Stimulated activated CD4-positive, alpha-beta T cell treated with anti-CD3 and anti-CD28 coated beads, TNF-alpha, amount 100 ng/mL, for 1 hour (primary cell): ENCODE measurements at places on chromosomes 4 and X.

GRCh38 chrX:153641627-153642026 lies 5.4 kb upstream of the DUSP9 start:
- DNase-seq: no peak

GRCh38 chrX:99301990-99302389 lies 1108.1 kb downstream of the PCDH19 start:
- no peak for DNase-seq

DNA sequence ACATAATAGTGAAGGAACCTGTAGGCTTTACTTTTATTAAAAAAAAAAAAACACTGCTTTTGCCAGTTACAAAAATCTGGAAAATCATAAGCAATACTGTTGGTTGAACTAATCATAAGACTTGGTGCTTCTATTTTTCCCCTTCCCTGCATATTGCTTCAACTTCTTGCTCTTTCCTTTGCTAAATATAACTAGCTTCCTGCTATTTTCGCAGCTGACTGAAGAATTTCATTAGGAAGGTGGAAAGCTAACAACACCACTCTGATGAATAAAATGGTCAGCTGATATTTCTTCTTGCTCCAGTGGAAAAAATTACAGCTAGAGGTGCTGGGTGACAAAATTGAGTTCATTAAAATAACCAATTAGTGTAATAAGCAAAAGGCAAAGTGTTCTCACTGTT lies 39.3 kb downstream of the MEPE start:
- DNase-seq: no peak

DNA sequence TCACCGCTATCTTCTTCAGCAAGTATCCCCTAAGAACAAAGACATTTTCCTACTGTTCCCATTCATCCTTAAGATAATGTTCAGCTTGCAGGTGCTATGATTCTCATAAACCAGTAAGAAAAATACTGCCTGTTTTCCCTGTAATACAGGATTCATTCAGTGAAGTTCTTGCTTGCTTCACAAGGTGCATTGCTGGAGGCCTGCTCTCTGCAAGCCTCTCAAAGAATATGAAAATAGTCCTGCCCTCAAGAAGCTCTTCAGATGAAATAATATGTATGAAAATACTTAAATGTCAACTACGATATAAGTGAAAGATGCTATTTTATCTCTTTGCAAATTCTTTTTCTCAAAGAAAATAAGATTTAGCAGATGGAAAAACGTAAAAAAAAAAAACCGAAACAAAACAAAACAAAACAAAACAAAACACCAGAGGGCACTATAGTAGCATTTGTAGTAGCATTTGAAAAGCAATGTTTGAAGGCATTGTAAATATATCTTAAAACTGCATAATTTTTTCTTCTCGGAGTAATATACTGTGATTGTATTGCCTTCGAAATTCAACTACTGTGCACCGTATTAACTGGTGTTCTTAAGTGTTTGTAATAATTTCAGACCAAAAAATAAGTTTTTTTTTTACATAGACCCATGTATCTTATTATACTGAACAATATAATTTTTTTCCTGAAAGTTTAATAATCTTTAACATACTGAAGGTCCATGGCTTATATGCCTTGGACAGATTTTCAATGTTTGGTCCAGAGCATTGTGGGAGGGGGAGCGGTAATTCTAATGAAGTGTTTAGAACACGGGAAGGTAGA lies 26.0 kb downstream of the ADH4 start:
- no peak for DNase-seq

DNA sequence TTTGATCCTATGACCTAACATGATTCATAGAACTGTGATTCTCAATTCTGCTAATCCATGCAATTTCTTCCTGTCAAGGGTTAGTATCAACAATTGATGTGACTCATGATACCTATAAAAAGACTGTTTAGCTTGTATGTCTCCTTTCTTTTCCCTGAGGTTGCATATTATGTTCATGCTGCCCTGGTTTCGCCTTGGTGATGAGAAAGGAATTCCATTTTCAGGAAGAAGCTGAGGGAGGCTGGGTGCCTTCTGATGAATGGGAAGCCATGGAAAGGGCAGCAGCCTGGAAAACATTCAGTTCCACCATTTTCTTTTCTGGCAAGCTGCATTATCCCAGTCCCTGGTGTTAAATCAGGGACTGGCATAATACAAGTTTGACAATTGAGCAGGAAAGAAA lies 976.5 kb downstream of the RPA4 start:
- DNase-seq: no peak

GRCh38 chr4:103054030-103054429 lies 22.5 kb downstream of the SLC9B2 start:
- no peak for DNase-seq

- DNase-seq: no peak
Measured at GRCh38 chrX:1222531-1223241, 10.2 kb upstream of the CRLF2 start.

DNA sequence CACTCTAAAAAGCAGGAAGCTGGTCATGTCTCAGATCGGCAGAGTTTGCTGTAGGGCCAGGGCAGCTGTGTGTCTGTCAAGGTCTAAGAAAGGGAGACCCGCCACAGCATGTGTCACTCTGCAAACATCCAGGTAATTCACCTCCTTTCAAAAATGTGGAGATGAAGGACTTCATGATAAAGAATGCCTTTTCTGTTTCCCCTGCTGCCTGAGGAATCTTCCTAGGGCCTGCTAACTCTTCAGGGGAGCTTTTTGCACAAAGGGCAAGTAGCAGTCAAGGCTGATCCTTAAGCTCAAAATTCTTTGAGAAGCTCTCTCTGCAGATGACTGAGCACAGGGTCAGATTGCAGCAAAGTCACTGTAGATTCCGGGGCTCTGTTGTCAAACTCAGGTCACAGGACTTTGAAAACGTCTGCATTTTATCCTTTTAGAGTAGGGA lies 21.1 kb downstream of the RASL11B start:
- DNase-seq: no peak

DNA sequence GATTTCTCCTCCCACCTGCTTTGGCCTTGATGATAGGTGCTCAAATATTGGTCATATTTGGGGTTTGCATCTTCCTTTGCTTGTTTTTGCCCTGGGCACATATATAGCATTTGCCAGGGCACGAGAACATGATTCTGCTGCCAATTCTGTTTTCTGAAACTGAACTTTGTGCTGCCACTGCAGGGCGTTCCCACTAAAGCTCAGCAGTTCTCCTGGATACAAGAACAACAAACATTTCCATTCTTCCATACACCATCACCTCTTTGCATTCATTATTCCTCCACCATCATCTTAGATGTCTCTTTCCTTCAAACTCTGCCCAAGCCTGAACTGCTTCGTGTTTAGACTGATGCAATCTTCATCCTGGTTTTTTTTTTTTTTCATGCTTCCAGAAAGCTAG lies 36.3 kb upstream of the GATB start:
- no peak for DNase-seq

GRCh38 chr4:18698119-18698883 lies 676.7 kb upstream of the LCORL start:
- no peak for DNase-seq

- no peak for DNase-seq
Measured at GRCh38 chr4:156217236-156217635, 263.6 kb upstream of the CTSO start.

GRCh38 chrX:153554519-153555167 lies 37.2 kb downstream of the ATP2B3 start:
- peak; percentile 48 for DNase-seq

DNA sequence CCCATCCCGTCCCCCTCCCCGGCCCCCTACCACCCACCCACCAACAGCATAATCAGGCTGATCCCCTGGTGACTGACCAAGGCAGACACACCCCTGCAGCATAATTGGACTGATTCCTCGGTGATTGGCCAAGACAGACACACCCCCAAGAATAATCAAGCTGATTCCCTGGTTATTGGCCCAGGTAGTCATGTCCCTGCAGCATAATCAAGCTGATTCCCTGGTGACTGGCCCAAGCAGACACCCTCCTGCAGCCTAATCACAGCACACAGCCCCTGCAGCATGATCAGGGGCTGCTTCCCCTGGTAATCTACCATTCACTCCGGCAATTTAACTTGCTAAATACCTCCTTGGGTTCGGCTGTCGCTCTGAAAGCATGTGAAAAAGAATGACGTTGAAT lies 47.5 kb upstream of the STS start:
- no peak for DNase-seq

DNA sequence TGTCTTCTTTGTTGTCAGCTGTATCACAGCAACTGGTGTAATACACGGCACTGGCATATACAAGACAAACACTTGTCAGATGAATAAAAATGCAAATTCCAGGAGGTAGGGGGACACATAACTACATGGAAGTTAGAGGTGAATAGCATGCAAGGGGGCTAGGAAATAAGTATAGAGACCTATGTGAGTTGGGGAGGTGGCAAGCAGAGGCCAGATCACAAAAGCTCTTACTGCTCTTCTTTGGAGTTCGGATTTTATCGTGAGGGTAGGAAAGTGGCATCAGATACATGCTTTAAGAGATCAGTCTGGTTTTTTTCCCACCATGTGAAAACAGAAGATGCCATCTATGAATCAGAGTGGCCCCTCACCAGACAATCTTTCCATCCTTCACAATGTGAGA lies 2.8 kb upstream of the SRP72 start:
- DNase-seq: no peak

GRCh38 chr4:128861856-128862518 lies 52.5 kb downstream of the JADE1 start:
- no peak for DNase-seq

- DNase-seq: no peak
Measured at GRCh38 chr4:2451036-2451520, 17.8 kb upstream of the RNF4 start.

DNA sequence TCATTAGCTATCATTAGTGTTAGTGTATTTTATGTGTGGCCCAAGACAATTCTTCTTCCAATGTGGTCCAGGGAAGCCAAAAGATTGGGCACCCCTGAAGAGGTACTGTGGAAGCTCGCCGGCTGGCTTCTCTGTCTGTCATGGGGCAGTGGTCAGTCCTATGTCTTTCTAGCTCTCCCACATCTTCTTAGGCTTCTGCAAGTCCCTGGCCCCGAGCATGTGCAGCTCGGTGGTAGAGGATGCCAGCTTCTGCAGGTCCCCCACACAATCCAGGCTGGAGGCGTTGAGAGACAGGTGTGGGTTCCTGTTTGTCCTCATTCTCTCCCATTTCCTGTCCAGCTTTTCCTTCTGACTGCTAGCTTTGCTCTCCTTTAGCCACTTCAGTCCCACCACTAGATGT lies 134.1 kb upstream of the NALF2 start:
- no peak for DNase-seq

DNA sequence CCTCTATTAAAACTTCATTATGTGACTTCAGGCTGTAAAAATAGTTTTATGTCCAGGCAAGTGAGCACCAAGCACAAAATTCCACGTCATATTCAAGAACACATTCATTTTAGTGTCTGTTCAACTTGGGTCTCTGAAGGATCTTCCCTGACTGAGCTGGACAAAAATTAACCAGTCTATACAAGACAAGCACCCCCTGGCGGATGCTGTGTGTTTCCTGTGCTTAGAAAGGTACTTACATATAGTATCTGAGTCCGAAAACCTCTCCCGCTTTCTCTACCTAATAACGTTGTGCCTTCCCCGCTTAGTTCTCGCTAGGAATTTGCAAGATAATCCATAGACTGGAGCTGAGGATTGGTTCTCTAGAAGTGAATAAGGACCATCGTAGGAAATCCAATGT lies 2214.5 kb upstream of the TENM3 start:
- DNase-seq: no peak

- DNase-seq: no peak
Measured at GRCh38 chr4:2893772-2894171, 50.1 kb downstream of the ADD1 start.

DNA sequence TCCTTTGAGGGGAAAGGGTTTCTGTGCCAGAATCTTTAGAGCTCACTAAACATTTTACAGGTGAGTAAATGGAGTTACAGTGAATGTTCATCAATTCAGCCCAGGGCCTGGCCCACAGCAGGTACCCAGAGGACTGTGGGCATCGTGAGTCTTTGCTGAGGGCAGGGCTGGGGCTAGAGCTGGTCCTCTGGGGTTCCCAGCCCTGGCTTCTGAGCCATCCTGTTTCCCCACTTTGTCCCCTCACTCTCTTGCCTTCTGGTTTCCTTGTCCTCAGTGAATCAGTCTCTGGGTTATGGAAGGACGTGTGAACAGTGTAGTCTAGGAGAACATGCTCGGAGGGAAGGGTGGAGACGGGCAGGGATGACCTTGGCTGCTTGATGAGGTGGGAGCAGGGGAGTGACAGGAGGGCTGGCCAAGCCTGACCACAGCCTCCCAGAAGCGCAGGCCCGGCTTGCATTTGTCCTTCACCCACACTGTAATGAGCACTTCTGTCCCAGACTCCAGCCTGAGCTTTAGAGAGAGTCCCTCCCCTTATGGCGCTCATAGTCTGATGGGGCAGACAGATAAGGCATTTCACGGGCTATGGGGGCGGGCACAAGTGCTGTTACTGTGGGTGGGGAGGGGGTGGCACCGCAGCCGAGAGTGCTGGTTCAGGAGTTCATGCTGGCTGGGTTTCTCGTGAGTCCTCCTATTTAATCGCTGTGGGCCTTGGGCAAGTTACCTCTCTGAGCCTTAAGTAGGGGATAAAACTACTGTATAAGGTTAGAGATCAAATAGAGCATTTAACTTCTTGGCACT lies 17.3 kb downstream of the TBC1D14 start:
- DNase-seq: peak; percentile 43

- no peak for DNase-seq
Measured at GRCh38 chr4:19381068-19381467, 870.6 kb upstream of the SLIT2 start.

DNA sequence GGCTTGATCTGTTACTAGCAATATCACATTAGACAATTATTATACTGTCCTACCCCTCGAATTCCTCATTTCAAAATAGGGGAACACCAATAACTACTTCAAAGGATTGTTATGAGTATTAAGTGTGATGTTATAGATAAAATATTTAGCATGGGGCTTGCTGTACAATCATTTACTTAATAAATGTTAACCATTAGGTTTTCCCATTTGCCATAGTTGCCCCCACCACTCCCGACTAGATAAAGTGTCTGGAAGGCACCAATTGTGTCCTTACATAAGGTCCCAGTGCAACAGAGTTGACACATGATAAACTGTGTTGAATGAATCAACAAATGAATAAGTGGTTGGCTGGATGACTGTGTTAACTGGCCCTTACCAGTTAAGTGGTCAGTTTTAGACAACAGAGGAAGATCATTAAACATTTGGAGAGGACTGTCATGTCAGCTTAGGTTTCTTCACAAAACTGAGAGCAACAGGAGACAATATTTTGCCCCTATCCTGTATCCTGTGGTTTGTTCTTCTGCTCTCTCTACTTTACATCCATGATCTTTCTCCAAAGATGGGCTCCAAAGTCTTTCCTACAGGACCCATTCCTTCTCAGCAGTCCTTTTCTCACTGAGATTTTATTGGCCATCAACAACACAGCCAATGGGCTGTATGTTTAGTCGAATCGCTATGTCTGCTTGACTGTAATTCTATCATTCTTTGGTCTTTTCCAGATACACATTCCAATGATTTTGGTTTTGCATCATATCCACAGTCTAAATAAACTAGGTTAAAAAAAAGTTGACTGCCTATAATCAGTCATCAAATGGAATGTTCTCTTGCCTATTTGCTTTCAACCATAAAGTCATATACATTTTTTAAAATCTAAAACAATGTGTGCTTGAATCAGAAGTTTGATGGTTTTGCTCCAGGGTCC lies 74.4 kb downstream of the RNF150 start:
- DNase-seq: no peak

GRCh38 chr4:102564399-102565059 lies 63.4 kb downstream of the NFKB1 start:
- DNase-seq: no peak
